ENCODE measurements at places on chromosomes 5 and 9.

DNA sequence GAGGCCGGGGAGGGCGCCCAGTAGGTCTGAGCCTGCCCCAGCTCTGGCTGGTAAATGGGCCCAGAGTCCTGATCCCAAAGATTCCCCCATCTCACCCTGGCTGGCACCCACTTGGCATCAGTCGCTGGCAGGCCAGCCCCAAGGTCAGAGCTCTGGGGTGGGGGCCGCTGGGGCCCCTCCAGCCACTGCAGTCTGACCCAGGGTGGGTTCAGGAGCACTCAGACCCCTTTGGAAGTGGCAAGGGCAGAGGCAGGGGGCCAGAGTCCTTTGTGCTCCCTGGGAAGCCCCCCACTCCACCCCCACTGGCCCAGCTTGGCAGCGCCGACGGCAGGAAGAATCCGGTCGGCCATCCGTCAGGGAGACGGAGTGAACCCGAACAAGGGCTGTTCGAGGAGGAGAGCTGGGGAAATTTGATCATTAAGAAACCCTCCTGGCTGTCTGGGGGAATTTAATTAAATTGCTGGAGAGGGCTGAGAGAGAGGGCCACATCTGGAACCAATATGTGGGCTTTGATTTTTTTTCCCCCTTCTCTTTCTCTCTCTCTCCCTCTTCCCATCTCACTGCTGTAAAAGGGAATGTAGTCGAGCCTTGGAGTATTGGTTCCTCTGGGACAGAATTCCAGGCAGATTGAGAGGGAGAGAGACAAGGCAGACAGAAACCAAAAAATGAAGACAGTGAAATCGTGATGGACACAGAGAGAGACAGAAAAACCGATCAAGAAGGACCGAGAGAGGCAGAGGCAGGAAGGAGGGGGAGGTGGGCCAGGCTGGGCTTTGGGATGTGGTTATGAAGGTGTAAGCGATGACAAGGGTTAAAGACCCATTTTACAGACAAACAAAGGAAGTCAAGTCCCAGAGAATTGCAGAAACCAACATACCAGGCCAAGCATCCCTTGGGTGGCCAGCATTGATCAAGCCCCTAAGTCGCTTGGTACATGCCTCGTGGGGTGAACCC lies 8.1 kb upstream of the ASB6 start:
- DNase-seq = no peak

DNA sequence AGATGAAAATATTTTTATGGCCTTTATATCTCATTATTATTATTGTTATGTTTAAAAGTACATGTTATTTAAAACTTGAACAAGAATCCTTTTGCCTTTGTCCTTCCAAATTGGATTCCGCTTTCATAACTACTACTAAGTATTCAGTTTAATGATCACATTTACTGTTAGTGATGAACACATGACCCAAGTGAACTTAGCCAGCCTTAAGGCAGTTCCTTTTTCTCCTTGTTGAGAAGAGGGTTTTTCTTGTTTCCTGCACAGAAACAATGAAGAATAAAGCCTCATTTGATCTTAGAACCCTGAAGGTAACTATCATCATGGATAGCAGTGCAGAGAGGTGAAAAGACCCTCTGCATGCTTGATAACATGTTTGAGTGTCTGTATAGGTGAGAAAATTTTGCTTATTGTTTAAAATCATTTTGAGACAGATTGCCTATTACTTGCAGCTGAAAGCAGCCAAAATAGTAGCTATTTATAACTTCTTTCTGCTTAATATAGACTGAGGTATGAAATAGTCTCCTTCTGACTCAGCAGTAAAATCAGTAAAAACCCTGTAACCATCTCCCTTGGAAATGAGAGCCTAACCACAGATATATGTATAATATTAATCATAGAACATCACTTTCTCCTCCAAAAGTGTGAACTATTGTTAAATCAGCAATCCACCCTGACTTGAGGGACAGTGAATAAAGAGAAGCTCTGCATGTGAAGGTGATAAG lies 266.2 kb downstream of the SPATA31D1 start:
- no peak for DNase-seq

GRCh38 chr5:174119468-174119881 lies 74.0 kb downstream of the NSG2 start:
- DNase-seq = no peak

GRCh38 chr9:91424403-91425176 lies 958 bp upstream of the NFIL3 start:
- DNase-seq = no peak

- no peak for DNase-seq
Observed at GRCh38 chr9:89482901-89483361, 15.0 kb downstream of the SEMA4D start.

DNA sequence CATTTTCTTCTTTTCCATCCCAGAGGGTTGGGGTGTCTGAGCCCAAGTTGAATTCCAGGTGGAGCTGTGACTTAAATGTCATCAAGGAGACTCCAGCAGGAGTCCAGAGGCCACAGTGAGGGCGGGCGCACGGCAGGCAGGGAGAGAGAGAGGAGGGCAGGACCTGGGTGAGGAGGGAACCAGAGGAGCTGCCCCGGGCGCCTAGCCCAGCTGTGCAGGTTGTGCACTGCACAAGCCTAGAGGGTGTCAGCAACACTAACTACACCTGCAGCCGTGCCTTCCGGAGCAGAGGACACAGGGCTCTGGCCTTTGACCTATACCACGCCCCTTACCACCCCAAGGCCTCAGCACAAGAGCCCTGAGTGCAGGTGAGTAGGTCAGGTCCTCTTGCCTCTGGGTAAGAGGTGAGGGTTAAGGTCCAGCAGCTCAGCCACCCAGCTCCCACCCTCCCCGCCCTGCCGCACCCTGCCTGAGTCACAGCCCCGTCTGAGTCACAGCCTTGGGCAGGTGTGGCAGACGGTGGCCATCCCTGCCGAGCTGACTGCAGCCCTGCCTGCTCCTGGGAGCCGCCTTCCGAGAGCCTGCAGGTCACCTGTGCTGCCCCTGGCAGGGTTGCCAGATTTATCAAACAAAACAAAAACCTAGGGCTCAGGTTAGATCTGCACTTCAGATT lies 6.4 kb upstream of the AGPAT2 start:
- no peak for DNase-seq

GRCh38 chr5:103340717-103341388 lies 82.3 kb downstream of the MACIR start:
- no peak for DNase-seq

Data from smooth muscle cell of the brain vasculature (primary cell).